Chondrocyte (in vitro differentiated cells): ENCODE measurements at places on chromosomes 1 and 21. TPM values are rescaled to one million over a fixed set of nuclear protein-coding genes. Genes with fewer than 3 reads are reported as not detected.

- DNase-seq, result no peak
These were observed 27.2 kb upstream of the KLF18 start for GRCh38 chr1:44168520-44169098.

- no peak for DNase-seq
These were observed 14.5 kb downstream of the NT5C1A start for GRCh38 chr1:39657402-39657801.

DNA sequence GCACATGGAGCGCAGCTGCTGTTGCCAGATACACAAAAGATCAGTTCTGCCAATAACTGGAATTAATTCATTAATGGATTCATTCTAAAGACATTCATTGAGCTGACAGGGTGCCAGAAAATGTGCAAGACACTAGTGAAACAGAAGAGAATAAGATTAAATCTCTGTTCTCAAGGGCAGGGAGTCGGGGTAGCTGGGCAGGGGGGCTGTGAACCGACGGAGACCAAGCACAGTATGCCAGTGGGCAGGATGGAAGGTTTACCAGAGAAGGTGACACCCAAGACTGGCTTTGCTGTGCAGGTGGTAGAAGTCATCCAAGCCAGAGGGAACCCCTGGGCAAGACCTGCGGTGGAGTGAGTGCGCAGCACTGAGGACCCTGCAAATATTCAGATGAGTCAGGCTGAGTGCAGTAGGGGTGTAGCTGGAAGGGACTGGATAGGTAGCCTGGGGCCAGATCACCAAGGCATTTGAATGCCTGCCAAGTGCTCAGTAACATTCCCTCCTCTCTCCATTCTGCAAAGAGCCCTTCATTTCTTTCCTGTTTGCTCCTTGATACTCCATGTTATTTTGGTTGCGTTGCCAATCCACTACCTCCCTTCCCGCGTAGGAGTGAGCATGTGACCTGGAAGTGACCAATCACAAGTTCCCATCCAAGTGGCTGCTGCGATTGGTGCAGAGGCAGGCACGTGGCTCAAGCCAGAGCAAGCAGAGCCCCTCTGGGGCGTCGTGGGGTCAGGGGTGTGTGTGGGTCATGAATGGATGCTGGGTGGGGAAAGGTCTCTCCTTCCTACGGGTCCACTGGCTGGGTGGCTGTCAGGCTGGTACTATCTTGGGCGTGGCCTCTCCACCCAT, 413.1 kb downstream of the PTPRU start:
- DNase-seq, result no peak

DNA sequence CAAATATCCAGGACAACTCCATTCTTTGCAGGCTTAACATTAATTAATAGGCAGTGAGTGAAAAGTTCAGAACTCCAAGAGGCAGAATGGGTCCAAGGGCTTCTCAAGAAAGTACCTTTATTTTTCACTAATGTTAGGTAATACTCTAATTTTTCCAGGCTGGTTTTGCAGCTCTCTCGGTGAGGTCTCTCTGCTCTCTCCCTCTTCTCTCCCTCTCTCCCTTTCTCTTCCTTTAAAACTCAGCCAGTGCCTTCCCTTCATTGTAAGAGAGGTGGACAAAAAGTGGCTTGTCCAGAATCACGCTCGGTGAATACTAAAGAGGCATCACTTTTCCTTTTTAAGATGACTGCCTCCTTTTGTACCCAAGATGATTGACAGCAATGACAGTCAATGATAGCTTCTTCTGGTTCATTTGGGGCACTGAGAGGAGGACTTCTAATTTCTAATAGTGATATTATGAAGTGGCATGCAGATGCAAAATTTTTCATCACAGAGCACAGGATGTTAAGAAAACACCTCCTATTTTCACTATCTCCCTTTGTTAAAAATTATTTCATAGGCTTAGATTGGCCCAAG, 1.3 kb upstream of the CHI3L1 start:
- DNase-seq, result no peak

- no peak for DNase-seq
These were observed 24.9 kb downstream of the ITPKB start for GRCh38 chr1:226714148-226714547.

DNA sequence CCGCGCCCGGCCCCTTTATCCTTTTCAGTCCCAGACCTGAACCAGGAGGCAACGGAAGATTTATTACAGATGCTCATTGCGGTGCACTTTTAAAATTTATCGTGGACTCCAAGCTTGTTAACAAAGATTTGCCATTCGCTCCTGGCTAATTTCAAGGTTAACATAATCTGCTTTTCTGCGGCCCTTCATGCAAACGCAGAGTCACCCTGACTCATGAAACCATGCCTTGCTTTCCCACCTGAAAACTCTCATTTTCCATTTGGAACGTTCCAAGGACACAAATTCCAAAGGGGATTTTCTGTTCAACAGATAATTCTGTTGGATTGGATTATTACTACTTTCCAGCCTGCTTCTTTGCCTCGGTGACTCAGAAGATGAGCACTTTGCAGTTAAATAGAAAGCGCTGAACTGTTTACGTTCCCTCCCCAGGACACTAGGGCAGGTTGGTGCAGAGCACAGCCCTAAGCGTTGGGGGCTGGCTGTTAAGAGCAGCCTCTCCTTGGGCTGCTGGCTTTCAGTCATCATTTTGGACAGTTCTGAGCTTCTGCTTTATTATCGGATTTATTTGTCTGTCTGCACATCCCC, 51.1 kb downstream of the CD247 start:
- no peak for DNase-seq

- DNase-seq, result peak; percentile 78
These were observed 2.0 kb downstream of the HES3 start for GRCh38 chr1:6245869-6246496.

GRCh38 chr1:167210966-167211674, 9.6 kb upstream of the POU2F1 start:
- DNase-seq, result no peak

DNA sequence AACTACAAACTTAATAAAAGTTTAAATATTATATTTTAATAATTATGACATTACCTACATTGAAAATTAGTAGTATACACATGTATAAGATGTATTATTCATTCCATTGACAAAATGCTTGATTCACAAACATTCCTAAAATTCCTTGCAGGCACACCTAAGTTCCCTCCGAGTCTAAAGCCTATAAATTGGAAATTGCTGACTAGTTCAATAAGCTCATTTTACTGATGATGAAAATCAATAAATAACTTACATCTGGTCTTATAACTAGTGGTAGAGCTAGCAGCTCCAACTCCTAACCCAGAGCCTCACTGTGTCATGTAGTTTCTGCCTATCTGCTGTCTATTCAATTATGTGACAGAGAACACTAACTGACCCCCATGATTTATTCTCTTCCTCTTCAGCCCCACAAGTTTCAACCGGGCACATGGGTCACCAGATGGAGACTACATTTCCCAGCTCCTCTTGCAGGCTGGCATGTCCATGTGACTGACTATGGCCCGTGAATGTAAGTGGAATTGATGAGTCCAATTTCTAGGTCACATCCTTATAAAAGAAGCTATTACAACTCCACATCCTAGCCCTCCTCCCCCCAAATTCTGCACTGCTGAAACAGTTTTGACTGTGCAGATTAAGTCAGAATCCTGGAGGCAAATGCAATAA, 29.6 kb upstream of the LRRC8D start:
- no peak for DNase-seq

- DNase-seq, result no peak
These were observed 6.0 kb upstream of the TRIM67 start for GRCh38 chr1:231155808-231156207.

GRCh38 chr21:38956856-38957571, 151.3 kb downstream of the ETS2 start:
- no peak for DNase-seq

- DNase-seq, result no peak
These were observed 6.0 kb upstream of the PIGC start for GRCh38 chr1:172449585-172450523.

DNA sequence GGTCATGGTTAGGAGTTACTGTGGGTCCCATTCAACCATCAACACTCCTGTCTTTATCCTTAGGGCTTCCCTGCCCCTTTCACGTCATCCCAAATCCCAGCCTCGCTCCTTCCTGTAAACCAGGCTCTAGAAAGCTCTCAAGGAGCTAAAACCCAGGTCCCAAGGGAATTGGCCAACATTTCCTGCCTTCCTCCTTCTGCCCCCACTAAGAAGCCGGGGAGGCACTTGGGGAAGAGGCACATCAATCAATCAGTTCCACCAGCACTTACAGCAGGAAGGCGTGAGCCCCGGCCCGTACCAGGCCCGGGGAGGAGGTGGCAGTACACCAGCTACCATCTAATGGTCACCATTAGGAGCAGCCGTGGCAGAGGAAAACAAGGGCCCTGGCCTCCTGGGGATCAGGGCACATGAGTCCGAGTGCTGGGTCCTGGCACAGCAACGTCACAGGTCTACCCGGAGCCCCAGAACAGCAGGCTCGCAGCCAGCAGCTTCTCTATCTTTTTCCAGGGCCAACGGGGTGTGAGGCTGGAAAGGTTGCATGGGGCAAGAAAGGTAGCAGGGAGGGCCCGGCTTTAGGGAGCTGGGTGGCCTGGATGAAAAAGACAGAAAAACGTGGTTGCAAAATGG, 108.6 kb downstream of the CASZ1 start:
- DNase-seq, result no peak

GRCh38 chr21:43343992-43344886, 82.7 kb downstream of the SIK1 start:
- DNase-seq, result no peak

GRCh38 chr1:45721207-45721606, 29.2 kb downstream of the IPP start:
- no peak for DNase-seq

DNA sequence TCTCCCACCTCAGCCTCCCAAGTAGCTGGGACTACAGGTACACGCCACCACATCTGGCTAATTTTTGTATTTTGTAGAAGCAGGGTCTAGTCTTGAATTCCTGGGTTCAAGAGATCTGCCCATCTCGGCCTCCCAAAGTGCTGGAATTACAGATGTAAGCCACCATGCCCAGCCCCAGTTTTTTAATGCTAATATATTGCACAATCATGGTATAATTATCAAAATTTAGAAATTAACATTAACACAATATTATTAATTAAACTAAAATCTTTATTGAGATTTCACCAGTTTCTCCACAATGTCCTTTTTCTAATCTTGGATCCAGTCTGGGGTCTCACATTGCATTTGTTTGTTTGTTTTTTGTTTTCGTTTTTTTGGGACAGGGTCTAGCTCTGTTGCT, 21.9 kb upstream of the GPX7 start:
- no peak for DNase-seq

DNA sequence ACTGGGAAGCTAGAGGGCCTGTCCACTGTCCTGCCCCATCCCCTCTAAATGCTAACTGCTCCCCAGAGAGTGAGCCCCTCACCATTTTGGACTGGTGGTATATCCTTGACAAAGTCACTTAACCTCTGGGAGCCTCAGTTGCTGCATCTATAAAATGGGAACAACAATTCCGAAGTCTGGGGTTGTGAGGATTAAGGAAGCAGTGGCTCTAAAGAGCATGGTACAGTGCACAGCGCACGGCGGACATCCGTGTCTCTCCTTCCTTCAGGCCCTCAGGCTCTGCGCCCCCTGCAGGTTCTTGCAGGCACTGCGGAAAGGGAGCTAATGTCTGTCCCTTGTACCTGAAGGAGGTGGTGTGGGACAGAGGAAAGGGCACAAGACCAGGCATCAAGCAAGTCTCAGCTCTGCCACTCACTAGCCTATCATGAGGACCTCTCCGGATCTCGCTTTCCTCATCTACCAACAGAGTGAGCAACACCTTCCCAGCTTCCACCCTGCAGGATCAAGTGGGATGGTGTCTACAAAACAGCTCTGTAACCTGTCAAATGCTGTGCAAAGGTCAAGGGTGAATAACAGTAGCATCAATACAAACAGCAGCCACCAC, 20.1 kb downstream of the ECE1 start:
- DNase-seq, result no peak

DNA sequence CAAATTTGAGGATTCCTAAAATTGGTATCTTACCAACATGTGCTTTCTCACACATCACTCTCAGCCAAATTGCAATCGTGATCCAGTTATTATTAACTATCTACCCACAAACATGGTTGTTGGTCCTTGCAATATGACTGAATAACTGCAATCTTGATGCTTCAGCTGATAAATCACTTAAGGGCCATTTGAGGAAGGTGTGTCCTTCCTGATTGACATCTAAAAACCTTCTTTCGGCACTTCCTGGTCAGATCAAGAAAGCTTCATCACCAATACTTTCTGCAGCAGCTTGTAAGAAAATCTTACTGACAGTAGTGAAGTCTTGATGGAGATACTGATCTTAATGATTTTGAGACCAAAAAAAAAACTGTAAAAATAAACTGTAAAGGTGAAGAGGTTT, 48.5 kb upstream of the KCTD3 start:
- no peak for DNase-seq

- no peak for DNase-seq
These were observed 19.0 kb downstream of the THEMIS2 start for GRCh38 chr1:27891196-27891889.

GRCh38 chr21:43731891-43732711, 13.2 kb downstream of the PDXK start:
- no peak for DNase-seq

- no peak for DNase-seq
These were observed 1.2 kb downstream of the PLCH2 start for GRCh38 chr1:2477309-2477708.

DNA sequence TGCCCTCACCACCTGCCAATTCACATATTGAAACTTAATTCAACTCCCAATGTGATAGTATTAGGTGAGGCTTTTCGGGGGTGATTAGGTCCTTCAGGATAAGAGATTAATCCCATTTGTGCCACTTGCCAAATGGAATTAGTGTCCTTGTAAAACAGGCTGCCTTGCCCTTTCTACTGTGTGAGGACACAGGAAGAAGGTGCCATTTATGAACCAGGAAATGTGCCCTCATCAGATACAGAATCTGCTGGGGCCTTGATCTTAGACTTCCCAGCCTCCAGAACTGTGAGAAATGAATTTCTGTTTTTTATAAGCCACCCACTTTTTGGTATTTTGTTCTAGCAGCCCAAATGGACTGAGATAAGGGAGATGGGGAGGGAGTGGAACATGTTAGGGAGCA, 39.1 kb upstream of the AGL start:
- no peak for DNase-seq

The GPR157 gene
- 1.9 to 8.2 TPM (median 6.9 TPM) in 3 replicates for total RNA-seq

The CASQ2 gene
- not detected in 3 replicates for total RNA-seq

The TPTE gene
- not detected in 3 replicates for total RNA-seq

The MAN1A2 gene
- total RNA-seq, result 42.7 to 68.3 TPM (median 45.1 TPM) in 3 replicates

The SPATA6 gene
- total RNA-seq, result 3.1 to 7.3 TPM (median 3.8 TPM) in 3 replicates

The TCHH gene
- total RNA-seq, result not detected in 3 replicates

The ZP4 gene
- not detected in 3 replicates for total RNA-seq

The LGR6 gene
- 1.4 to 4.1 TPM (median 1.8 TPM) in 3 replicates for total RNA-seq

The TNFRSF14 gene
- 0.95 to 2.5 TPM (median 1.1 TPM) in 3 replicates for total RNA-seq

The WDR64 gene
- total RNA-seq, result 0.17 TPM in 1 of 3 replicates, not detected in the others

The KRTAP10-1 gene
- total RNA-seq, result not detected in 3 replicates

The NMNAT2 gene
- 3.0 to 5.5 TPM (median 4.9 TPM) in 3 replicates for total RNA-seq
